ENCODE measurements at places on chromosomes 11 and 22.

DNA sequence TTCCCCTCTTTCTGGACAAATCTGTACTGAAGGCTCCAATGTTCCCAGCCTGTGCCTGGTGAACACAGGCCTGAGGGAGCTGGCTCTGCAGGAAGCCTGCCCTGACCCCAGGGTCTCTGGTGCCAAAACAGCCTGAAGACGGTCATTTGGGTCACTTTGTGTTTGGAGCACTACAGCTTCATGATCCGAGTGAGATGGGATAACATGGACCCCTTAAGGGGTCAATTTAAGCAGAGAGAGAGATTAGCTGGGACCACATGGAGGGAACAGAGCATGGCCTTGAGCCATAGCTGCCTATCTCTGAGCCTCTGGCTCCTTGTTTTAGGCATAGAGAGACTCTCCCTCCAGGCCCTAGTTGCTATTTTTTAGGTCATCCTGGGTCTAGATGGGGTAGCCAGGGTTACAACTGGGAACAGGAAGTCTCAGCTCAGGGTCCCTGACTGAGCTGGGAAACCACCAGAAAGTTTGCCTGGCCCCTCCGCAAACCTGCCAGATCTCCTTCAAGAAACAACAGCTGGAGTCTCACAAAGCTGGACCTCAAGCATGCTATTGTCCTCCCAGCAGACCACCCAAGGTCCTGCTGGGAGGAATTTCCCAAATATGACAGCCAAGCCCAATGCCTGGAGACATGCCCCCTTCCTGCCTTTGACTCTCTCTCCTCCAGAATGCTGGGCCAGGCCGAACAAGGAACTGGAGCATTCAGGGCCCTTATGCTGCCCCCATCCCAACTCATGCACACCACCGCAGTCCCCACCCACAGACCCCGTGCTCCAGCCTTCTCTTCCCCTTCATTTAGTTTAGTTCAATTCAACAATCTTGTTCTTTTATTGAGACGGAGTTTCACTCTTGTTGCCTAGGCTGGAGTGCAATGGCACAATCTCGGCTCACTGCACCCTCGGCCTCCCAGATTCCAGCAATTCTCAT is 4.0 kb downstream of the SLCO2B1 start:
- DNase-seq: no peak

DNA sequence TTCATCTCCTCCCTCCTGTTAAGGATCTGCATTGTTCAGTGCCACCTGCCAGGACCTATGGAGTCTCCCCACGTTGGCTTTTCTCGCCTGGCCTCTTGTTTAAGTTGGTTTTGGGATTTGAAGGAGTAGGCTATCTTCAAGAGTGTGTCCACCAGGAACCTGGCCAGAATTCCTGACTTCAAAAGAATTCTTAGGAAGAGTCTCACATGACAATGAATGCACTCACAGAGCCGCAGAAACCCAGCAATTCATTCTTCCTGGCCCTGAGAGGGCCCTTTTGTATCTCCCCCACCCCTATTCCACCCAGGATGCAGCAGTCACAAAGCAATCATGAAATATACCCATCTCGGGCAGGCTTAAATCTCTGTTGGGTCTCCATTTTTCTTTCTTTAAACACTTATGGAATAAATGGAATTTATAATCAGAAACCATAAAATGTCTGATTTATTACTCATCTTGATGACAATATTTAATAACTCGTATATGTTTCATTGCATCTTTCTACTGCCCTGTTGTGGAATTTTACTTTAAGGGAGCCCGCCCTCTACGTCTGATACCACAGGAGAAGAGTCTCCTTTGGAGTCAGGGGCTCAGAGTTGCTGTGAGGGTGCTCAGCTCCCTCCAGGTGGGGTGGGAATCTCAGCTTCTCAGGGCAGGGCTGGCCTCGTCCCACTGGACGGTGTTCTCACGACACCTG is 507.0 kb downstream of the NTM start:
- DNase-seq: no peak

DNA sequence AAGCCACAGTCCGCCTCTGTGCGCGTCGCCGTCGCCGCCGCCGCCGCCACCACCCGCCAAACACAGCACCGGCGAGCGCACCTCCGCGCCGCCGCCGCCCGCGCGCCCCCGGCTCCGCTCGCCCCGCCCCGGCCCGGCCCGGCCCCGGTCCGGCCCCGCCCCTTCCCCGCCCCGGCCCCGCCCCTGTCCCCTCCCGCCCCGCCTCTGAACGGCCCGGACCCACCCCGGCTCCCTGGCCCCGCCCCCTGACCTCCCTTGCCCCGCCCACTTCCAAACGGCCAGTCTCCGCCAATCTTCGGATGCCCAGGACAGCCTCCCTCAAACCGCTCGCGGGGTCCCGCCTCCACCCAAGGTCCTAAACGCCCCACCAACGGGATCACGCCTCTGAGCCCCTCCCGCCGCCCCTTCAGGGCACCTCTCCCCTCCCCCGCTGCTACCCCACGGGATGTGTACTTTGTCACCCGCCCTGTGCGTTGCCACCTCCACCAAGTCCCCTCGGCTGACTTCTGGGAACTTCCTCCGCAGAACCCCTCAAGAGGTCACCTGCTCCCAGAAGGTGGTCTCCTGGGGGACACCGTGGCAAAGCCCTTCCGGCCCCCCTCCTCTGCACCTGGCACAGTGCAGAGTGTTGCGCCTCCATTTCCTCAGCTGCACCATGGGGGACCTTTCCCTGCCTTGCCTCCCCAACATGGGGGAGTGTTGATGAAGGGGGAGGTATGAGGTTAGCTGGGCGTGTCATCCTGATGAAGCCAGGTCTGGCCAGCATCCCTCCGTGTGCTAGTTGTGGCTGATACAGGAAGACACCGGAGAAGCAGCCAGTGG is at the start of gene KIAA0930:
TSS of gene KIAA0930 (minus strand) at position 85 of the 822 bp plus-strand sequence. CDS start 191 bp downstream, outside the sequence.
- peak; percentile 88 for DNase-seq

DNA sequence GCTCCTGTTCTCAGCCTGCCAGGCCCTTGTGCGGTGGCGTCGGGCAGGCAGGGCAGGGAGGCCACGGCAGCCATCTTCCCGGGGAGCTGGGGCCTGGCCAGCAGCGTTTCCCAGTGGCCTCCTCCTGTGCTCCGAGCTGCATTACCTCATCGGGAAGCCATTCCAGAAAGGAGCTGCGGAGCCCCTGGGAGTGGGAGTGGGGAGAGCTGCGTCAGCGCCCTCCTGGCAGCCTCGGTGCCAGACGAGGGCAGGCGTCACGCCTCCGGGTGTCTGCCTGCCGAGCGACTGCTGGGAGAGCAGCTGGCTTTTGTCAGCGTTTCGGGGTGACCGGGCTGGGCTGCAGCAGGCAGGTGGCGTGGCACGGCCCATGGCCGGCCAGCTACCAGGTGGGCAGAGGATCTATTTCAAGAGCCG is 30.9 kb upstream of the WNT7B start:
- DNase-seq: peak; percentile 65

- no peak for DNase-seq
Measured at GRCh38 chr11:58647141-58647699, 24.8 kb downstream of the CNTF start.

- no peak for DNase-seq
Measured at GRCh38 chr22:25966448-25966913, 202.8 kb upstream of the SEZ6L start.

DNA sequence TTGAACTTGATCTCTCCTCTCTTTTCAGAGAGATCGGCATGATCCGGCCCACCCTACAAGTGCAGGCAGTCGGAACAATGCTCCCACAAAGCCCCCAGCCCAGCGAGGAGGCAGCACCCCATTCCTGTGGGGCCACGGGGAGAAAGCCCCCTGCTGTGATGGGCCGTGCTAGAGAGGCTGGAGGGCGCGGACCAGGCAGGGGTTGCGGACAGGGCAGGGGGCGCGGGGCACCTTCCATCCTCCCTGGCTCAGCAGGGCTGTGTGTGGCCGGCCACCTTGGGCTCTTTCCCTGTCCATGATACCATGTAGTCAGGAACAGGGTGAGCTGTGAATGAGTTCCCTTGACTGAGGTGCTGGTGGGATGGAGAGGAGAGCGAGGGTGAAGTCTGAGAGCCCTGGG is 379.8 kb downstream of the BRD1 start:
- no peak for DNase-seq
